ENCODE measurements at places on chromosomes 11 and 22.

DNA sequence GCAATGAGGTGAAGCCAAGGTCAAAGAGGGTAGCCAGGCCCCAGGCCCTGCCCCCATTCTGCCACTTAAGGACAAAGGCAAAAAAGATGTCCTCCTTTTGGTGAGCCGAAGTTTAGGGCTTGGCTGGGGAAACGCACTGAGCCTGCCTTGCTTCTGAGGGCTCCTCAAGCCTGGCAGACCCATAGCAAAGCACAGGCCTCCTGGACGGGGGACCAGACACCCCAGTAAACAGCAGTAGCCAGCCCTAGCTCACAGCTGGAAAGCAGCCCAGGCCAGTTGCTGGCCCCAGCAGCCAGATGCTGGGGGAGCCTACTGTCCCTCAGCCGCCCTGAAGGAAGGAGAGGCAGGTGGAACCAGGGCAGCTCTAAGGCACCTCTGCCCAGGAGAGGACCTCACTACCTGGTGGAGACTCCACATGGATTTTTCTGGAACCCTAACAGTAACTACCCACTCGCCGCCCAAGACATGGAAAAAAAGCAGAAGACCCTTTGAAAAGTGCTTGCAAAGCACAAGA, 3.8 kb upstream of the PYGM start:
- DNase-seq, result peak; percentile 25

DNA sequence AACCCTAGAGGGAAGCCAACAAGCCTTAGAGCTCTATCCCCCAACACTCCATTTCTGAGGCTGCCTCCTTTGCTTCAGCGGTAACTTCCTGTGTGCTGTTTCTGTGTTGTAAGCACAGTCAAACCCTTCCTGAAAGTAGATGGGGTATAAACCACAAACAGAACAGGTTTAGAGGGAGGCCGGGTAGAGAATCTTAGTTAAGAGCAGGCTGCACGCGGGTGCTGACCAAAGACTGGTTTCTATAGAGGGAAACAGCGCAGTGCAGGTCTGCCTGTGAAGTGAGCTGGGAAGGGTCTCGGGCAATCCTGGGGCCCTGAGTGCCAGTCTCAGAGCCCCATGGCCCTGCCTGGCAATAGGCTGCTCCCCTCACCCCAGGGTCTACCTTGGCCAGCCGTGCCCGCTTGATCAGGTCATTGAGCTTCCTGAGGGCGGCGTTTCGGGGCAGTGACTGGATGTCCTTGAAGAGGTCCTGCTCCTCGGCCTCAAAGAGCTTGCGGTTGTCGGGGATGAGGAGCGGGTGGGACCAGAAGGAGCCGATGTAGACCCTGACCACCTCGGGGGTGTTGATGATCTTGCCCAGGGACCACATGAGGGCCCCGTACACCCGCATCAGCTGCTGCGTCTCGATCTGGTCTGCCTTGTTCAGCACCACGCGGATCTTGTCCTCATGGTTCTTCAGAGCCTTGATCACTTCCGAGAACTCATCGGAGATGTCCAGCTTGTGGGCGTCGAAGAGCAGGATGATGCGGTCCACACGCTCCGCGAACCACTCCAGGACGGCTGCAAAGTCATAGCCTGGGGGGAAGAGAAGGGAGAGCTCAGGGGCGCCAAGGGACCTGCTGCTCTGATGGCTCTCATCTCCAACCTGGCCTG, 15.3 kb upstream of the CDC42BPG start:
- no peak for DNase-seq

- DNase-seq, result peak; percentile 67
These were observed 741 bp upstream of the MTA2 start for GRCh38 chr11:62602141-62603071.

DNA sequence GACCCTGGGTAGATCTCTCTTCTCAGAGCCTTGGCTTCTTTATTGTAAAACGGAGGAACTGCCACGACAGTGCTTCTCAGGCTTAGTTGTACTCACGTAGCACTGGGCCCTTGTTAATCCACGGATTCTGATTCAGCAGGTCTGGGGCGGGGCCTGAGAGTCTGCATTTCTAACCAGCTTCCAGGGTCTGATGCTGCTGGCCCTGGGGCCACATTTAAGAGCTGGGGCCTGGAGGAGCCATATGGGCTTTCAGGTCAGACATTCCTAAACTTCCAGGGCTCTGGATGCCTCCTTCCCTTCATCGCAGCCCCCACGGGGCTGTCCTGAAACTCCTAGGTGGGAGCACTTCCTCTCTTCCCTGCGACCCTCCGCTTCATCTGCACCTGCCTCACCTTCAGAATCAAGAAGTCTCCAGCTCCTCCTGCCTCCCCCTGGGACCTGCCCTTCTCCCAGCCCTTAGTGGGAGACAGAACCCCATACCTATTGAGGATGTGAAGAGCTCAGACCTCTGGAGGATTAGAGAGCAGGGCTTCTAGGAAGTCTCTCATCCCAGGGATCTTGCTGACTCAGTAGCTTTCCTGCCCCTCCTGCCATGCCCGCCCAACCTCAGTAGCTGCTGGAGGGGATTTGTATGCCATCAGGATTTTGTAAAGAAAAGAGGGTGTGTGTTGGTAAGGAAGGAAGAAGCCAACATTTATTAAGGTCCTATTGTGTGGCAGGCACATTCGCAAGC, 92.5 kb downstream of the LRRC32 start:
- DNase-seq, result no peak

DNA sequence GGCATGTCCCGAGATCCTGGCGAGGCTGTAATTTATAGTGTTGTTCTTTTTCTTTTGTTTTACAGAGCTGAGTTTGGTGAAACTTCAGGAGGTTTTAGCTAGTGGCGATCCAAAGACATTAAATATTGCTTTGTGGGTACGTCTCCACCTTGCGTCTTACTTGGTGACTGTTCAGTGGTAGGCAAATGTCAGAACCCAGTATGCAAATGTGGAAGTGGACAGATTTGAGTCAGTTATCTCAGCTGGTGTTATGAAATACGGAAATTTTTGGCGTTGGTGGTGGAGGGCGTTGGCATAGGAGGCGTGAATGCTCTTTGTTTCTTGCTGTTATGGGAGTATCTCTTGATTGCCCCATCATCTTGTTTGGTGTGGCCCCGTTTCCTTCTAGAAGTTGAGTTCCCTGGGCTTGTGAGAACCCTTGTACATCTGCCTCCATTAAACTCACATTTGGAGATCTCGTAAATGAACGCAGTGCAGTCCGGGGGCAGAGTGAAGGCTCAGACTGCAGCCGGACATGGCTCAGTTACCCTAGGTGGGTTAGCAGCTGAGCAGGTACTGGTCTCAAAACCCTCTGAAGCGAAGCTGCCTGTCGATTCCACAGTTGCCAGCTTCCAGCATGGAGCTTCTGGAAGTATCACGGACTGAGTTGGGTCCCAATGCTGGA, 39.9 kb downstream of the PTPRJ start:
- DNase-seq, result no peak

DNA sequence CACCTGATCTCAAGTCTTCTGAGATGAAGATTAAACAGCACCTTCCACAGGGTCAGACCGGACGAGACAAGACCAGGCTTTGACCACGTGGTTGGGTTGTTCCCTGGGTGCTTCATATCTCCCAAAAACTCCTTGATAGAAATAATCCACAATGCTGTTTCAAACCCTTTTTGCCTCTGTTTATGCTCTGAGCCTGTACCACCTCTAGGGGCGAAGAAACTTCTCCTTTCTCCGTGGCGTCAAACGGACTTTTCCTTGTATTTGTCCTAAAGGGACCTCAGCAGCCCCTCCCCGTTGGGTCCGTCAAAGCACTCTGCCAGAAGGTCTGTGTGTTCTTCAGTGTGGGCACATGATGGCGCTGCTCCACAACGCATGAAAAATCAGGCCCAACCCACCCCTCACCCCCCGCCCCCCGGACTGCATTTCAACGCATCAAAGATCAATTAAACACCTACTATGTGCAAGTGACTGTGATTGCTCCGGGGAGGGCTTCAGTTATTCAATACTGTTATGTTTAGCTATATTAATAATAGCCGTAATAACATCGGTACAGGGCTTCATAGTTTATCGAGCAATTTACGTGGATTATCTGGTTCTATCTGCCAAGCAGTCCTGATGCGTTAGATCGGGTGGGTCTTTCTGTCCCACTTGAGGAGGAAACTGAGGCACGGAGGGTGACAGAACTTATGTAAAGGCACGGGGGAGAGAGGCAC, 17.3 kb upstream of the EIF3D start:
- peak; percentile 39 for DNase-seq

DNA sequence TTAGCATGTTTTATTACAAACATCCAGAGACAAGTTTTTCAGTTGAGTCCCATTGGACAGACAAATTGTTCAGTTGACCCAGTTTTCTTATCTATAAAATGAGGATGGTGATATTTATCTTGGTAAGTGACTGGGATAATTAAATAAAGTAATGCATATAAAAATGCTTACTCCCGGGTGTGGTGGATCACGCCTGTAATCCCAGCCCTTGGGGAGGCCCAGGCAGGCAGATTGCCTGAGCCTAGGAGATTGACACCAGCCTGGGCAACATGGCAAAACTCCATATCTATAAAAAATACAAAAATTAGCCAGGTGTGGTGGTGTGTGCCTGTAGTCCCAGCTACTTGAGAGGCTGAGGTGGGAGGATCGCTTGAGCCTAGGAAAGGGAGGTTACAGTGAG, 15.6 kb upstream of the ACER3 start:
- DNase-seq, result no peak

DNA sequence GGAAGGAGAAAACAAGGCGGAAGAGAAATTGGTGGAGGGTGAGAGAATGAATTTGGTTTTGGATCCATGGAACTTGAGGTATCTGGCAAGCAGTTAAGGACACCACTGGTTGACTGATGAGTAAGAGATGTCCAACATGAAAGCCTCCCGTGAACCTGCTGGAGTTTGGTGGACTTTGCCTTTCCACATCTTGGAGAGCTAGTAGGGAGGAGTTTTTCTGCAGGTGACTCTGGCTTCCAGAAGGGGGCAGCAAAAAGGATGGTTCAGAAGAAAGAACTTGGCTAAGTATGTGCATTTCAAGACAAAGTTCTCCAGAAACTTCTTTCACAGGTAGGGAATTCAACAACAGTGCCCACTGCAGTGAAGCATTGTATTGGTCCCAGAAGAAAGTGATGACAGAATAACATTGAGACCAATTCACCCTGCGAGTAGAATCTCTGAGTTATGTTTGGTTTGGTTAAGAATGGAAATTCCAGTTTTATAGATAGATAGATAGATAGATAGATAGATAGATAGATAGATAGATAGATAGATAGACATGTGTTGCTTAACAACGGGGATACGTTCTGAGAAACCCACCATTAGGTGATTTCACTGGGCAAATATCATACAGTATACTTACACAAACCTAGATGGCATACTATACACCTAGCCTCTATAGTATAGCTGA, 28.5 kb downstream of the DCDC1 start:
- no peak for DNase-seq

- DNase-seq, result no peak
These were observed 1.0 kb downstream of the SFI1 start for GRCh38 chr22:31497148-31497938.

DNA sequence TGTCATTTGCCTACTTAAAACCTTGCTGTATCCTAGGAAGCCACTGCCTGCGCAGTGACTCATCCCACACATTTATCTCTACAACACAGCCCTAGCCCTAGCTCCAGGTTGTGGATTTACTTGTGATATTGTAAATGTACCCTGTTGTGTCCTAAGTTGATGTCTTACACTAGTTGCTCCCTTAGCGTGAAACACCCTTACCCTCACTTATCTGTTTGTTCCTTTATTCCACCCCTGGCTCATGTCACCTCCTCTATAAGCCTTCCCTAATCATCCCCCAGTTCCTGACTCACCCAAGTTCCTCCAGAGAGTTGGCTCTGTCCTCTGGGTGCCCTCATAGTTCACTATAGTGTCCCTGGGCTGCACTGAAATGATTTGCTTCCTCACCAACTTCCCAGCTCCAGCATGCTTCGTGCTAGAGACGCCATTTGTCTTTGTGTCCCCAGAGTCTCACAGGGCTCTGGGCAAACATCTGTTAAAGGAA, 431.8 kb upstream of the FAT3 start:
- DNase-seq, result no peak
